ENCODE measurements at places on chromosomes 7 and 10.

DNA sequence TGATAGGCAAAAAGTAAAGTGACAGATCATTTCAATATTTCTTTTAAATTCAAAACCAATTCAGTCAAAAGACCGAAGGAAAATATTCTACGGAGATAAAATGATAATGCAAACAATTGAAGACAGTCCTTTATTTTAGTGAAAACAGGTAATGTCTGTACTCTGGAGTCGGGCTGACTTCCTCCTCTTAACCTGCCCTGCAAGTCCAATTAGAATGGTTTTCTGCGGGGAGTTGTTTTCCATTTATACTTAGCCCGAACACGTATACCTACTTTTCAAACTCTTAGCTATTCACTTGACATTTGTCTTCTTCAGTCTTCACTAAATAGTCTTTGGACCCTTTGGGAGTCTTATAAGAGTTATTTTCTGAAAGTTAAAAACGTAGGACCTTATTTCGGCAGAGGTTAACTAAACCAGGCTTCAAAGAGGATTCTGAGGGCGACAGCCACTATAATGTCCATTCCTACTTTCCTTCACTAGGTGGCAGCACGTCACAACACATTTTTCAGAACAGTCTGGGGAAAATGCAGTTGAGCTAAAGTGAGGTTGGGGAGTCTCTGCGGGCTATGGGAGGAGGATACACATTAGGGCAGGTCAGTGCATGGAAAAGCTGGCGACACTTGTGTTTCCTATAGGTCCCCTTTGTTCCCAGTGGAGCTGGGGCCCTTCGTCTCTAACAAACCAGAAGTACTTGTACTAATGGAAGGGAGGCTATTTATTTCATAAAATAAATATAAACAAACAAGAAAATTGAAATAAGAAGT, 472.0 kb downstream of the KCNMA1 start:
- no peak for DNase-seq

GRCh38 chr10:49310460-49310859, 11.5 kb downstream of the C10orf71 start:
- DNase-seq = no peak

DNA sequence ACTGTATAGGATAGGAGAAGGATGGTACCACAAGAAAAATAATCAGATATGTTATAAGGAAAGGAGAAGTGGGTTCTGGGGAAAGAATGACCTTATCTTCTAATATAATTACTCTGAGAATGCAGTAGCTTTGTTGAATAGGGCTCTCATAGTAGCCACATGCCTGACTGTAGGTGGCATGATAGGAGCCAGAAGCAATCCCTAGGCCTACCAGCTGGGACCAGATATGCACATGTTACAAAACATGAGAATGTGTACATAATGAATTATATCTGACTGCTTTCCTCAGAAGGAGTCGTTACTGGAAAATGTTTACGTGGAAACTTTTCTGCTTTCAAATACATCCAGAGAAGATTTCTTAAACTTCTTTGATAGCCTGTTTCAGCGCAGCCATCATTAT, 53.2 kb upstream of the FAM3C start:
- no peak for DNase-seq

GRCh38 chr7:99407872-99408378, 472 bp downstream of the PDAP1 start:
- DNase-seq = no peak

- DNase-seq = no peak
These were observed 121.6 kb downstream of the EGFR start for GRCh38 chr7:55140221-55140940.

DNA sequence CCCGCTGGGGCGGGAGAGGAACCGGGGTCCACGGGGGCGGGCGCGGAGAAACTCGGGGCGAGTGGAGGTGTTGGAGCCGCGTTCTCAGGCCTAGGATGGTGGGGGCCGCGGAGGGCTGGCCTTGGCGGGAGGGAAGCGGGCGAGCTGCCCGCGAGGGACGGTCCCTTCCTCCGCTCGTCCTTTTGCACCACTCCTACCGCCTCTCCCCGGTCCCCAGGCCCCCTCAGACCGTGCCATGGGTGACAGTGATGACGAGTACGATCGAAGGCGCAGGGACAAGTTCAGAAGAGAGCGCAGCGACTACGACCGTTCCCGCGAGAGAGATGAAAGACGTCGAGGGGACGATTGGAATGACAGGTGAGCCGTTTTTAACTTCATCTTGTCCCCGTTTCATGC, 451 bp downstream of the SRRT start:
- no peak for DNase-seq

- DNase-seq = no peak
These were observed 65.9 kb downstream of the ALOX5 start for GRCh38 chr10:45439873-45440272.

DNA sequence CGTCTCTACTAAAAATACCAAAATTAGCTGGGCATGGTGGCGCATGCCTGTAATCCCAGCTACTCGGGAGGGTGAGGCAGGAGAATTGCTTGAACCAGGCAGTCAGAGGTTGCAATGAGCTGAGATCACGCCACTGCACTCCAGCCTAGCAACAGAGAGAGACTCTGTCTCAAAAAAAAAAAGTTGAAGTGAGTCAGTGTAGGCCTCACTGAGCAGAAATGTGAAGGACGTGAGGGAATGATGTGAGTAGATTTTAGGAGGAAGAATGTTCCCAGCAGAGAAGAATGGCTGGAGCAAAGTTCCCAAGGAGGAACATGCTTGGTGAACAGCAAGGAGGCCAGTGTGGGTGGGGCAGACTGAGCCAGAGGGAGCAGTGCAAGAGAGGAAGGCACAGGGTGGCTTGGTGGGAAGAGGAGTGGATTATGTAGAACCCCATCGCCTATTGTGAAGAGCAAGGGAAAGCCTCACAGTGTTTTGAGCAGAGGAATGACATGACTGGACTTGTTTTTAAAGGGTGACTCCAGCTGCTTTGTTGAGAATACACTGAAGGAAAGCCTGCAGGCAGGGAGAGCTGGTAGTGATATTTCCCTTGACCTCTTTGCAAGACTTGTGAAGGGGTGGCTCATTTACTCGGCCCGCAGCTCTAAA, 708.7 kb downstream of the SUGCT start:
- no peak for DNase-seq

DNA sequence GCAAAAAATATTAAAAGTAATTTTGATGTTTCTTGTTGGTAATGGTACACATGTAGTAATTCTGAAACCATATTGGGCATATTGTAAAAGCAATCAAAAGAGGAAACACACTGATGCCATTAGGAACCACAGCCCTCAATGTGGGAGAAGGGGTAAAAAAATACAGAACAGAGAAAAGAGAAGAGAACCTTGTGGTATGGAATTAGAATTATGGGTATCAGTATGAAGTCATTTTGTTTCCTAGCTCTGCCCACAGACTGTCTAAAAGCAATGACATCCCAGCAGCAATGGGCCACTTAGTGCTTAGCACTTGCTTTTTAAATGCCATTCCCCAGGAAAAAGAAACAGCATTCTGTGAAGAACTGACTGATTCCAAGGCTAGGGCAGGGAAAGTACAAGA, 61.5 kb downstream of the CPVL start:
- DNase-seq = no peak

DNA sequence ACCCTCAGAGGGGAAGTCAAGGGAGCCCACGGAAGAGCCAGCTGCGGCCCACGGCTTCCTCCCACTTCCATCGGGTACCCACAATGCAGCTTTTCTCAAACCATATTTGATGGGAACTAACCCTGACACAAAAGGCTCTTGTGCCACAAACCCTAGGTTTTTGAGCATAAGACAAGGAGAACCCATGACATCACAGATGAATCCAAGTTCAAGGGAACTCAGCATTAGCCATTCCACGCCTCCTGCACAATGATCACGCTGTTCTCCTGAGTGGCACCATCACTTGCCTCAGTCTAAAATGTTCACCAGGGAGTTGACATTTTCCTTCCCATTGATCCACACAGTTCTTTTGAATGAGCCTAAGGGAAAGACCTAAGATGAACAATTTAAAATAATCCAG, 70.4 kb downstream of the ITIH5 start:
- DNase-seq = no peak

DNA sequence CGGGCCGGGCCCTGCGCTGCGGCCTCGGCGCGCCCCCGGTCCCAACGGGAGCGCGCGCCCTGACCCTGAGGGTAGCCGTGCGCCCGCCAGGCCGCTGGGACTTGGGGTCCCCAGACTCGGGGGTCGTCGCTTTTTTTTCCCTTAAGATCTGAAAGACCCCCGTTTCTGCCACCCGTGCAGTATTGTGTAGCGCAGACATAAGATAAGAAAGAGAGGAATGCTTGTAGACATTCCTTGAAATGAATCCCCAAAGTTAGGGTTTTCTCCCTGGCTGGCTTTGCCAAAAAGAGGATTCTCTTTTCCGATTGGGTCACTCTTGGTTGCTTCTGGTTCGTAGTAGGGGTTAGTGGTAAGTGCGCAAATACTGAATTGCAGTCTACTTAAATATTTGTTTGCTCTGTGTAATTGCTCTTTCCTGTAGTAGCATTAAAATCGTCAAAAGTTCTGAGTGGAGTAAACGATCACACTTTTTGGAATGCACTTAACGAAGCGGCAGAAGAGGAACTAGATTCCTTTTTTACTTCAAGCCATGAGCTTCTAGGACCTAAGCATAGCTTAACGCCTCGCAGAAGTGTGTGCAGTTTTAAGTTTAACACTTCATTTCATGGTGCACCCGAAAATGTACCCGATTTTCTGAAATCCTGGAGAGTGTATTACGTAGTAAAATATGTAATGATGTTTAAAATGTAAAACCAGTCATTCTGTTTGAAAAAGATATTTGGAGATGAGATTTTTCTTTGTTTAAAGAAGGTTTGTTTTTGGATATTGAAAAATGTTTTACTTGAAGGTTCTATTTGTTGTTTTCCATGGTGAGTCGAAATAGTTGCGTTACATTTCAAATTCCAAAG, 1.3 kb downstream of the CUL1 start:
- no peak for DNase-seq

- no peak for DNase-seq
These were observed 388.7 kb upstream of the VSTM2A start for GRCh38 chr7:54153462-54153861.

DNA sequence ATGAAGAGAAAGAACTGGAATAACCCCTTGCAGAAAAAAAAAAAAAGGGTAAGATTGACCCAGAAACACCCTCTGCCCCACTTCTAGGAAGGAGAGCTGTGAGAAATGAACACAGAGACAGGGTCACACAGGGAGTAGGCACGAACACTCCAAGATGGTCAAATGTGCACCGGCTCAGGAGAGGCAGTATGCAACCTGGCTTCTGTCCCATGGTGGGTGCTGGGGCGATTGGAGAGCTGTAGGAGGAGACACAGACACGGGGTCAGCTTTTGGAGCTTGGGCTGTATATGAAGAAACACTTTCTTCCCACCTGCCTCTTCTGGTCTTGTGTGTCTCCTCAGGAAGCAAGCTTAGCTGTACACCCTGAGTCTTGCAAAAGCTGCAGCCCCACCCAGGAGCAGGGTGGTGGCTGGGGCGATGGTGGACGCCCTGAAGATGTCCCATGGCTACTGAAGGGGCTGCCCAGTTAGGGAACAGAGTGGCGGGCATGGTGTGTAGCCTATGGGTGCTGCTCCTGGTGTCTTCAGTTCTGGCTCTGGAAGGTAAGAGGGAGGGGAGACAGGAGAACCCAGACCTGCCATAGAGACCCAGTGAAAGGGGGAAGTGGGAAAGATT, 8.0 kb downstream of the EPHB6 start:
- no peak for DNase-seq

DNA sequence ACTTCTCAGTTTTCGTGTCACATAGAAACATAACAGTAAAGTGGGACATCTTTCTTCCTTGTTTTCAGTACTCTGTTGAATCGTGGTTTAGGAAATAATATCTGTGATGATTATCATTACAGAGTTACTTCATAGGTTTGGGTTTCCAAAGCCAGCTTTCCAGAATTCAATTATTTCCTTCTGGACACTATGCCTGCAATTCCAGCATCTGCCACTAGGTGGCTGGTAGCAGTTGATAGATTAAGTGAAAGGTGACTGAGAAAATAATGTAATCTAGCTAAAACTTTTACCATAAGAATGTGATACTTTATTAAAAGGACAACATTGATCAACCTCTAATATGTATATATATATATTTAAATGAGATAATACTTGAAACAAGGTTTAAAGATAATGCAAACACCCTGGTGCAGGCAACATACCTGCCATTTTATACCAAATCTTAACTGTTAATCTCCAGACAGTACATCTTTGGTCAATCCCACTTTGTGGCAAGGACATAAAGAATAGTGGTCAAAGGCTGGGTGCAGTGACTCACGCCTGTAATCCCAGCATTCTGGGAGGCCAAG, 102.6 kb downstream of the SH3PXD2A start:
- no peak for DNase-seq

GRCh38 chr7:27922907-27923641, 183.1 kb downstream of the TAX1BP1 start:
- DNase-seq = no peak

DNA sequence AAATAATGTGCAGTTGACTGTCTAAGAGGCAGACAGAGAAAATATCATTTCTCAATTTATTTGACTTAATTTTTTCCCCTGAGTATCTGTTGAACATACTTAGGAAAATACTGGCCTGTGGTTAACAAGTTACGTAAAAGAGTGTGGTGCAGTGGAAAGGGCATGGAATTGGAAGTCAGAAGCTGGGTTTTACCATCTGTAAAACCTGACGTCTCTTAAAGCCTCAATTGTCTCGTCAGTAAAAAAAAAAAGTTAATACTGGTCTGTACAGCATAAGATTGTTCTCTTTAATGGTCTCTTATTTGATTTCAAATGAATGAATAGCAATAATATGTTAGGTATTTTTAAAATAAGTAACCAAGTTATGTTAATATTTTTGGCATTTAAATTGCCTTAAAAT, 67.8 kb downstream of the PHTF2 start:
- DNase-seq = no peak

DNA sequence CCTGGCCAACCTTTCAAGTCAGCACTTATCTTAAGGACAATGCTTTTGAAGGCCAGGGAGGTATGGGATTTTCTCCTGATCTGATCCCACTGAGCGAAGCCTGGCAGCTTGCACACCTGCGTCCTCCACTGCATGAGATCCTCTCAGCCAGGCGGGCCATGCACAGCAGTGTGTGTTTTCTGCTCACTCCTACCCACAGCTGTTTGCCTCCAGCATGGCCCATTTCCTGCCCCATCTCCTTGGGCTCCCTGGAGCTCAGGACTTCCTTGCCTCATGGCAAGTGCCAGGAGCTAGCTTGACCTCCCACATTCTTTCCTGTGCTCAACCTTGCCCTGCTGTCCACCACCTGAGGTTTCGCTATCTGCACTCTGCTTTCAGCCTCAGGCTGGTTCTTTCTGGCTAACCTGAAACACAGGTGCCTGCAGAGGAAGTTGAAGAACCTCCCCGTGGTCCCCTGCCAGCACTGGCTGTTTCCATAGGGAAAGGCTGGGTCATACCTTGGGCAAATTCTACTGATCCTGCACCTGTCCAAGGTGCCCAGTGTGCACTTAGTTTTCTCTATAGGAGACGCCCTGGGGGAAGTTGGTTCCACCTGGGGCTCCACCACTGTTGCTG, 43.9 kb upstream of the EEPD1 start:
- no peak for DNase-seq

- DNase-seq = no peak
These were observed 114.8 kb downstream of the TSPAN12 start for GRCh38 chr7:120743128-120743527.

Measured in activated CD8-positive, alpha-beta memory T cell treated with anti-CD3 and anti-CD28 coated beads for 4 hours (primary cell).